ENCODE measurements at places on chromosomes 12 and 14.
A peak's percentile ranks its signal among the peaks of the same experiment; 100 is the strongest.

- DNase-seq: no peak
Measured at GRCh38 chr14:97382616-97383226, 585.5 kb downstream of the VRK1 start.

GRCh38 chr12:89899651-89900050 lies 191.0 kb upstream of the ATP2B1 start:
- no peak for DNase-seq

- DNase-seq: no peak
Measured at GRCh38 chr12:114218136-114218535, 187.8 kb downstream of the TBX5 start.

- DNase-seq: no peak
Measured at GRCh38 chr14:88417594-88417993, 32.1 kb downstream of the SPATA7 start.

GRCh38 chr12:46179693-46180452 lies 89.0 kb downstream of the SLC38A1 start:
- DNase-seq: no peak

DNA sequence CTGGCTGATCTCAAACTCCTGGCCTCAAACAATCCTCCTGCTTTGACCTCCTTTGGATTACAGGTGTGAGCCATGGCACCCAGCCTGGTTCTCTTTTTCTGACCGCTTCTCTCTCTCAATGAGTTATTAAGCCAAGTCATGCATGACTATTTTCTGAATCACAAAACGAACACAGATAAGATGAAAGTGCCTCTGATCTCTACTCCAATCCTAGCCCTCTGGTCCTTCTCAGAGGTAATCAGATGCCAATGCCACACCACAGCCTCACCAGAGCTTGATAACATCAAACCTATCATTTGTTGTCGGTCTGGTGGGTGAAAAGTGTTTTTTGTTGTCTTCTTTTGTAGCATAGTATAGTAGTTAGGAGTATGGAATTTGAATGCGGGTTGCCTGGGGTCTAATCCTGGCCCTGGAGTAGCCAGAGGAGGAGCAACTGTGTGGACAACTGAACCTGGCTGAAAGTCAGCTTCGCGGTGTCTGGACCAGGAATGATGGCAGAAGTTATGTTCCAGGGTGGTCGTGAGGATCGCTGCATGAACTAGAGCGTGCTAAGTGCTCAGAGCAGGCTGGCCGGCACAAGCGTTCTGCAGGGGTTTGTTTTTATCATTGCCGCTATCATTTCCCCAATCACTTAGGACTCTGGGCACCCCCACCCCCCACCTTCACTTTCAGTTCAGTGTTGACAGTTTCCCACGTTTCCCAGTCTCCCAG lies 77.9 kb downstream of the SPRING1 start:
- DNase-seq: no peak

DNA sequence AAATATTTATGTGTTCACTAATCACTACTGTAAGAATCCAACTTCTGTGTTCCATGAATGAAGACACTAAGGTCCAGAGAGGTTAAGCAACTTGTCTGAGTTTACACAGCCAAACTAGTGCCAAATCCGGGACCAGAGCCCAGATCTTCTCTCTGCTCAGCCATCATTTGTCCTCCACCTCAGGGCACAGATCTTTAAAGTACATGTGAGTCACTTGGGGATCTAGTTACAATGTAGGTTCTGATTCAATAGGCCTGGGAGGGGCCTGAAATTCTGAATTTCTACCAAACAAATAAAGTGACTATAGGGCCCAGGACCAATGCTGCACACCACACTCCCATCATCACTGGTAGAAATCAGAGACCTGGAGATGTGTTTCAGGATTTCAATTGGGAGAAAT lies 162.9 kb downstream of the GXYLT1 start:
- no peak for DNase-seq

GRCh38 chr12:66453120-66453519 lies 150.8 kb downstream of the HELB start:
- DNase-seq: no peak

GRCh38 chr12:21827083-21827482 lies 52.6 kb upstream of the KCNJ8 start:
- DNase-seq: no peak

DNA sequence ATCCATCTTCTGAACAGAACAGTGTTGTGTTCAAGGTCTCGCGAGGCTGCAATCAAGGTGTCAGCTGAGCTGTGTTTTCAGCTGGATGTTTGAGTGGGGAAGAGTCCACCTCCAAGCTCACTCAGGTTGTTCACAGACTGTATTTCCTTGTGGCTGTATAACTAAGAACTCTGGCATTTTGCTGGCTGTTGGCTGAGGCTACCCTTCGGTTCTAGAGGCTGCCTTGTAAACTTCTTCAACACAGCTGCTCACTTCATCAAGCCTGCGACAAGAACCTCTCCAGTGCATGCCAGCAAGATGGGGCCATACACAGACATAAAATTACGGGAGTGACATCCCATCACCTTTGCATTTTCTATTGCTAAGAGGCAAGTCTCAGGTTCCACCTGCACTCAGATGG lies 12.7 kb downstream of the FOS start:
- DNase-seq: no peak

DNA sequence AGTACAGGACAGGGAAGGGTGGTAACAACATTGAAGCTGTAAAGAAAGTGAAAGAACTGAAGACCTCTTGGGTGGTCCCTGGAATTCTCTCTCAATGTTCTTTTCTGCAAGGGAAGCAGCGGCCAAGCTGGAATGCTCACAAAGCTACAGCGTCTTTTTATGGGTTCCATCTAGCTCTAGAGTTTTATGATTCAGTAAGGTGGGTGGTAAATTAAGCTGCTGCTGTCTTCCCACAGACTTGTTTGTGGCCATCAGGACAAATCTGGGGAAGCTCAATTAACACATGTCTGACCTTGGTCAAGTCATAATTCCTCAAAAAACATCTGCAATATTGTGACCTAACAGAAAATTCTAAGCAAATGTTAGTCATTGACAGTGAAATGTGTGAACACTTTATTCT lies 139.1 kb downstream of the MED13L start:
- no peak for DNase-seq

DNA sequence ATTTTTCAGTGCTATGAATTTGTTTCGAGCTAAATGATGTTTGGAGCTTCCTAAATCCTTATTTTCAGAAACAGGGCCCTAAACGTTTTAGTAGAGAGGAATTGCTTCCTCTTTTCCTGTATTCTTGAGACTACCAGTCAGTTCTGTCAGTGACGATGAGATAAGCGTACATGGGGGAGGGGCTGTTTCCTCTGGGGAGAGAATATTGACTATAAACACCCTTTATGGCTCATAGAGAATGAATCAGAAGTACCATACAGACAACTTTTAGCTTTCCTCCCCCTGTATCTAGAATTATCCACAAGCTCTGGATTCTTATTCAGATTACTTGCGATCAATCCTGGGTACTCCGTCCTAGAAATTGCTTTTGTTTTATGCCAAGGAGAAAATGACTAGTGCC lies 5.1 kb downstream of the TBK1 start:
- peak; percentile 38 for DNase-seq

- DNase-seq: no peak
Measured at GRCh38 chr12:68609998-68610369, 715 bp upstream of the RAP1B start.

DNA sequence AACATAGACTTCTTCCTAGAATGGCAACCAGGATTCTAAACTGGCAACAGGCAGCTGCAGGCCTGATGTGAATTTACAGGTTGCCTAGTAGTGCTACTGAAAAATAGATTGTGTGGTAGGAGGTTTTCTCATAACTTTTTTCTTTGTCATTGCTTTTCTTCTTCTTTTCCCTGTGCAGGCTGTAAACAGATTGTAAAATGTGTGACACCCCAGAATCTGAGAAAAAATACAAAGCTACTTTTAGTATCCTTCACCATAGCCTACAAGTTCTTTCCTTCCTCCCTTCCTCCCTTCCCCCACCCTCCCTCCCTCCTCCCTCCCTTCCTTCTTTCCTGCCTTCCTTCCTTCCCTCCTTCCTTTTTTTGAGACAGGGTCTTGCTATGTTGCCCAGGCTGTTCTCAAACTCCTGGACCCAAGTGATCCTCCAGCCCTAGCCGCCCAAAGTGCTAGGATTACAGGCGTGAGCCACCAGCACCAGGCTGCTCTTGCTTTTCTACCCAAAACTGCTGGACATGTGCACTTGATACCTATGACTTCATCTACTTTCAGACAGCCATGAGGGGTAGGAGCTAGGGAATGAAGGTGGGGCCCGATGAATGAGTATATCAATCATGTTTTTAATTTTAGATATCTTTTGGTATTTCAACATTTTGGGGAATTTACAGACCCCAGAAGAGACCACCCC lies 114.2 kb upstream of the EEA1 start:
- no peak for DNase-seq

DNA sequence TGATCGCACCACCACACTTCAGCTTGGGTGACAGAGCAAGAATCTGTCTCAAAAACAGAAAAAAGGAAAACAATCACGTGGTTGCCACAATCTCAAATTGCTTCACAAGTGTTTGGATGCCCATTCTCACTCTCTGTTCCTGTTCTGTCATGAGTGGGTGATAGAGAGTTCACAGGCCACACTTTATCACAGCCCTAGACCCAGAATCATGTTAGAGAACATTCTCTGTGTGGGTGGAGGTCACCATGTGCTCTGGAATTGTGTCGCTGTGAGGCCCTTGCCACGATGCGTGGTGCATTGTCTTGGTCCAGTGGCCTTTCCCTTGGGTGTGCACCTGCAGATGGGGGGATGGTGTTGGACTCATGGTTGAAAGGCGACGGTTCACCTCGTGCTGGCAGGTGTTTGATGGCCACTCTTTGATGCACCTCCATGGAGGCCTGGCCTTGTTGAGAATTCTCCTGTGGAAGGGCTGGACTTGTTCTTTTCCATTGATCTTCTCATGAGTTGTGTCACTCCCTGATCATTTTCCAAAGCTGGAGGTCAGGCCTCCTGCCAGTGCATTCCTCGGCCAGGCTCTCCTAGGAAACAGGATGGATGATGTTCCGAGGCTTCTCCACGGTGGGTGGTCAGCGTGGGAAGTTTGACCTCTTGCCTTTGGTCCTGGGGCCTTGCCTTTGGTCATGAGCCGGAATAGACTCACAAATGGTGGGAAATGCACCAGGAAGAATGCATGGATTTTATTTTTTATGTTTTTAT lies 91.9 kb downstream of the SLC24A4 start:
- DNase-seq: no peak

- DNase-seq: no peak
Measured at GRCh38 chr12:46553911-46554310, 181.3 kb upstream of the SLC38A2 start.

DNA sequence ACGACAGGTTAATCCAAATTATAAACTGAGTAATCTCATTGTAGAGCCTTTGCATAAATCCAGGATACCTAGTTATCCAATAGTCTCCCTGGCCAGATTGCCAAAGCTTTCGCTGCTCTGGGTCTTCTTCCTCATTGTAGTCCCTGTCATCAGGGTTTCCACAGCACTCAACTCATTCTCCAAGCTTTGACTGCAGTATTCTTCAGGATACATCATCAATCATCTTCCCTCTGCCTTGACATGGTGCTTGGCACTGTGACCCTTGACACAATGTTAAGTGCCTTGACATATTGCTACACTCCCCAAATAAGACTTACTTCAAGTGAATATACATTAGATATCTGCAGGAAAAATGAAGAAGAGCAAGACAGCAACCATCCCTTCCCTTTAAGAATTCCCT lies 60.1 kb upstream of the RESF1 start:
- no peak for DNase-seq

- DNase-seq: no peak
Measured at GRCh38 chr12:109387425-109388166, 39.9 kb downstream of the MYO1H start.

GRCh38 chr12:3523058-3523457 lies 32.1 kb downstream of the PRMT8 start:
- DNase-seq: no peak

- no peak for DNase-seq
Measured at GRCh38 chr12:122609732-122610131, 82.7 kb downstream of the KNTC1 start.

DNA sequence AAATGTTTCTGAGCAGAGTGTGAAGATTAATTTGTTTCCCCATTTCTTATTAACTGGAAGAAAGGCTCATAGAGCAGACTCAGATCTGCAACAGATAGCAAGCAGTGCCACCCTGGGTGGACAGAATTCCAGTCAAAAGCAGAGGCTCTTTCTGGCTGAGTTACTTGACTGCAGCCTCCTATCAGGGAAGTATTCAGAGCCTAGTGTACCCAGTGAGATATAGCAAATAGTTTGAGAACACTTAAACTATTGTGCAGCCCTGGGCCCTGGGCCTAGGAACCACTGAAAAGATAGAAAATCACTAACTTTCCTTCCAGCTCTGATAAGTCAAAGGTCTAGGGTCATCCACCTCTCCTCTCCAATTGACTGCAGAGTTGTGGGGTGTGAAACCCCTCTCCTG lies 11.2 kb upstream of the AQP2 start:
- no peak for DNase-seq

GRCh38 chr12:93048656-93049055 lies 119.6 kb upstream of the EEA1 start:
- no peak for DNase-seq

- DNase-seq: peak; percentile 93
Measured at GRCh38 chr12:57087010-57087690, 1.8 kb upstream of the NAB2 start.

- no peak for DNase-seq
Measured at GRCh38 chr12:57727758-57728395, 10.7 kb downstream of the AGAP2 start.

- no peak for DNase-seq
Measured at GRCh38 chr12:80818878-80819277, 102.2 kb downstream of the MYF5 start.

DNA sequence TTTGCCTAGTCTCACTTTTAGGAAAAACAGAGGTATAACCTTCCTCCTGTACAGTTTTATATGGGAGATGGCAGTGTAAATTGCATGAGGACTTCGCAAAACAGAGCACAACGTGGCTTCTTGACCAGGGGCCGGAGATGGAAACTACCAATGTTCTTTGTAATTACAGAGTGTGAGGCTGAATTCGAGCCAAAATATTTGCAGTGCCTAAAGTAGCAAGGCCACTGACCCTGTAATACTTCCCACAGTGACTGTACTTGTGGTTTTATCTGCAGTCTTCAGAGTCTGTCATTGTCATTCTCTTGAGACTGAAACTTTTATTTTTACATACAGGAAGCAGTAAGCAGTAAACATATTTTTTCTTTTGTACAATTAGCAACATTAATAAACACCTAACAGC lies 98.9 kb downstream of the RERG start:
- no peak for DNase-seq

DNA sequence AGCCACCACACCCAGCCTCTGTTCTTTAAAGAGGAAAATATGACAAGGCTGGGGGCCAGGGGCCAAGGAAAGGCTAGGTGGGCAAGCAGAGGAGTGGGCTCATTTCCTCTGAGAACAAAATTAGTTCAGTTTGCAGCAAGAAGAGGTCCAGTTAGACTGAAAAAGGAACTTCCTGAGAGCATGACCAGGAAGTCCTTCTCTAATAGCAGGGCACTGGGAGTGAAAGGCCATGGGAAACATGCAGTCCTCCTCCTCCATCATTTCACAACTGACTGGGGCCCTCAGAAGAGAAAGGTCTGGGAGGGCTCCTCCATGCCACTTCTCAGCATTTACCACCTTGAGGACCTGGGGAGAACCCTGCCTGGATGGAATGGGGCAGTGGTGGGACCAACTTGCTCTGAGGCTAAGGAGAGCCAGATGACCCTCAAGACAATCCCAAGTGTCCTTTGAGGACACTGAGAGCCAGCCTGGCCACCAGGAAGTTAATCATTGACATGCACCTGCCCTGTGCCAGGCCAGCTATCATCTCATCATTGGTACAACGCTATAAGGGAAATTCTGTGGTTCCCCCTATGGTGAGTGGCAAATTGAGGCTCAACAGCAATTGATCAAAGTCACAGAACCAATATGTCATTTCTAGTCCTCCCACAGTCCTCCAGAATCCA lies 2.0 kb downstream of the AQP2 start:
- no peak for DNase-seq

Measured in activated naive CD4-positive, alpha-beta T cell treated with anti-CD3 and anti-CD28 coated beads, Interleukin-2, amount 50 U/mL, for 16 hours (primary cell).